Stimulated activated CD4-positive, alpha-beta T cell treated with anti-CD3 and anti-CD28 coated beads, Interleukin-4, amount 100 ng/mL, for 48 hours (primary cell): ENCODE measurements at places on chromosomes 2 and 18.

- no peak for DNase-seq
These were observed 367.8 kb upstream of the ID2 start for GRCh38 chr2:8314063-8314462.

- DNase-seq: no peak
These were observed 421.5 kb downstream of the ZNF521 start for GRCh38 chr18:24930478-24930877.

DNA sequence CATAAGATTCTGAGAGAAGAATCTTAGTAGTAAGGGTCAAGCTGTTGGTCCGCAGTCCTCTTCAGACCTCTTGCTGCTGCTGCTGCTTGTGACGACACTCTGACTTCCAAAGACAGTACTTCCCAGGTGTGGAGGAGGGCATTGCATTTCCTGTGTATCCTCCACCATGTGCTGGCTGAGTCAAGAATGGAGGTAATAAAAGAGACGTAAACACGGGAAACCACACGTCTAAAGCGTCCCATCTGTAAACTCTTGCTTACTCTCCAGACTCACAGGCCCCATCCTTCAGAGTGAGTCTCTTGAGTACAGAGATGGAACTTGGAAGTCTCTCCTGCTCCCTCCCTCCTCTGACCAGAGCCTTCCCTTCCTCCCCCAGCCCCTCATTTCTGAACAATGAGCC, 25.6 kb downstream of the KLHL29 start:
- DNase-seq: no peak

GRCh38 chr2:240812301-240812680, 7.7 kb downstream of the KIF1A start:
- no peak for DNase-seq

GRCh38 chr2:174551697-174552096, 45.9 kb downstream of the WIPF1 start:
- no peak for DNase-seq

- DNase-seq: no peak
These were observed 73.0 kb upstream of the RAB12 start for GRCh38 chr18:8536231-8536630.

- no peak for DNase-seq
These were observed 260.6 kb downstream of the TWIST2 start for GRCh38 chr2:239108459-239108858.
